KBM-7 (cell line): ENCODE measurements at places on chromosomes 2 and 18.

- DNase-seq: no peak
These were observed at the start of gene ST8SIA5 for GRCh38 chr18:46756559-46757201. ST8SIA5 (minus strand) TSS chr18:46757053; CDS start chr18:46756508, 545 bp downstream.

GRCh38 chr18:48550101-48550729 is 11.4 kb downstream of the CTIF start:
- no peak for DNase-seq

DNA sequence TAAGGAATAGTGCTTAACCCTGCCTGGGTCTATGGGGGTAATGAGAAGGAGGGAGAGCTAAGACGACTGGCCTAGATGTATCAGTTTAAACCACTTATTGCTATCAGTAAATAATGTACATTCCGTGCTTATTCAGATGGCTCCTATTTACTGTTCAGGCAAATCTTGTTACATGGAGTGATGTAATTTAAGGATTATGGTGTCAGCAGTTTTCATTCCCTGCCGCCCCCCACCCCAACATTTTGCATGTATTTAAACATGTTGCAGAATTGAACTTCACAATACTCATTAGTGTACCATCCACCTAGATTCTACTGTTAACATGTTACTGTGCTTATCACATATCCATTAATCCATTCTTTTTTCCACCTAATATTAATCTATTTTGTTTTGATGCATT is 11.7 kb downstream of the AGPS start:
- DNase-seq: no peak

GRCh38 chr2:8022908-8023640 is 658.8 kb upstream of the ID2 start:
- DNase-seq: peak; percentile 75

GRCh38 chr2:26742048-26742770 is 21.9 kb upstream of the SLC35F6 start:
- no peak for DNase-seq

DNA sequence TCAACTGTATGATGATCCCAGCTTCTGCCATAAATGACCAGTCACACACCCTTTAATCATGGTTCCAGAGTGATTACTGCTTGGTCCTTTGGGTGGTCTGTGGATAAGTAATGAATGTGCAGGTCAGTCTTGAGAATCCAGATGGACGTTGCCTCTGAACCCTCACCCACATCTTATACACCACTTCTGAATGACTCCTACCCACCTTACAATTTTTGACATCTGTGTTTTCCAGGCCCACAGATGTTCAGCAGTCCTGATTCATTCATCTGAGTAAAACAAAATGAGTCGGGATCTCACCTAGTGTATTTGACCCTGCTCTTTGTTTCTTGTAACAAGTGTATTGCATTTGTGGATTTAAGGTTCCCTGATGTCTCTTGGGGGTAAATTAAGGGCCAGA is 194.1 kb upstream of the CCDC68 start:
- no peak for DNase-seq

- no peak for DNase-seq
These were observed 66.9 kb downstream of the CIB4 start for GRCh38 chr2:26574066-26574899.

DNA sequence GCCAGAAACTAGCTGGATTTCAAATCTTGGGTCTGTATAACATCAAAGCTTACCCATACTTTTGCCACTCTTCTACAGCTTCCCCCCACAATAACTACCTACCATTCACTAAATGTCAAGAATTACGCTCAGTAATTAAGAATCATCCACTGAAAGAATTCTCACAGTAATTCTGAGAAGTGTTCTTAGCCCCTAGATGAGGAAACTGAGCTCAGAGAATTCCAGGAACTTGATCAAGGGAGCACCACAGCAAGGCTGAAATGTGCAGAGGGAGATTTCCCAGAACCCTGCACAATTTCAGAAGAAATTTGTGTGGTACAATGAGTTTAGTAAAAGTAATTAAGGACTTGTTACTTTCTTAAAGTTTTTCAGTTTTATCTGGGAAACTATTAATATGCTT is 194.5 kb upstream of the STK17B start:
- peak; percentile 39 for DNase-seq

GRCh38 chr2:155810411-155810810 is 522.1 kb downstream of the NR4A2 start:
- DNase-seq: no peak

GRCh38 chr2:222652491-222653255 is 3.2 kb downstream of the FARSB start:
- peak; percentile 18 for DNase-seq

DNA sequence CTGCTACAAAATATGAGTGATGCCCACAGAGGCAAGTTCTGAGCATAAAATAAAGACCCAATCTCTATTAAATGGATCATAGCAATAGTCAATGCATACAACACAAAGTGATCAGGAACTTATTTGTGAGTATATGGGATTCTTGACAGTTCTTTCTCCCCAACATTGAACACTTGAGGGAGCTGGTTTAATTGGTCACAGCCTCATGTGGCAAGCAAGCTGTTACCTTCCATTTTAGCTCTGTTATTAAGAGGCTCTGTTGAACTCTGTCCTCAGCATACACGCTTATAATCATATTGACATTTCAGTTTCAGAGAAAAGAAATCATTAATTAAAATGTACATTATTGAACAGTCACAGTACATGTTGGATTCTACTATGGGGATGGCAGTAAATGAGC is 37.6 kb upstream of the PAX3 start:
- no peak for DNase-seq

GRCh38 chr2:197075281-197075680 is 148.8 kb upstream of the PGAP1 start:
- DNase-seq: no peak

GRCh38 chr18:45303026-45303425 is 312.2 kb upstream of the SLC14A2 start:
- no peak for DNase-seq

GRCh38 chr2:128379021-128380015 is 60.6 kb upstream of the HS6ST1 start:
- no peak for DNase-seq

DNA sequence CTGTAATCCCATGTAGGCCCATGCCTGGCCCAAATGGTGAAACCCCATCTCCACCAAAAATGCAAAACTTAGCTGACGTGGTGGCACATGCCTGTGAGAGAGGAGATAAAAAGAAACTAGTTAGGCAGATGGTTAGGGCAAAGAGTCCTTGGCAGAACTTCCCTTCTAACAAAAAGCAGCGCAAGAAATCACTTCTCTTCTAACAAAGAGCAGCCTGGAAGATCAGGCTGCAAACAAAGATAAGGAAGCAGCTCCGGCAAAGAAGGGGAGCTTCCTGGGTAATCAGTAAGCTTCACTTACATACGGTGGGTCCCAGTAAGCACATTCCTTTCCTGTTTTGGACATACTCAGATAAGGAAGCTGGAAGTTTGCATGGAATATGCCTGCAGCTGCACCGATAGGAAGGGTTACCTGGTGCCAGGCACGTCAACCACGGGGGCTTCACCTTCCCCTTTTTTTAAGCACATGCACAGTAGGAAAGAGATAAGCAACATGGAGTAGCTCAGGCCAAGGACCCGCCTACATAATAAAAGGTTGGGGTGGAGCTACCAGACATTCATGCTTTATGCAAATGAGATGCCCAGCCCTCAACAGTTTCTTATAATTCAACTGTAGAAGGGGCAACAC is 61.0 kb upstream of the SLC25A52 start:
- peak; percentile 38 for DNase-seq

DNA sequence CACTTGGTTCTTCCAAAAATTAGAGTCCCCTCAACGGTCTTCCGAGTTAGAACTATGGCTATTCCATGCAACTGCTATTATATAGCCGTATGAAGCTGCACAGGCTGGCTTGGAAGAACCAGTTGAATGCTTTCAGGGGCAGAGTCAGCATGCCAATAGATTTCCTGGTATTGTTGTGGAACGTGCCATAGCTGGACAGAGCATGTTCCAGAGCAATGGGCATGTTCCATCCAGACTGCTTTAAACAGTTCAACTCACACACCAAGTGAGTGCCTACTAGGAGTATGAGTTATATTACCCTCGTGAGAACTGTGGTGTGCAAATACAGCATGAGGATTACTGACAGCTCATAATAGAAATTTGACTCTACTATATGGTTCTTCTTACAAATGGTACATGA is 682.0 kb downstream of the SATB2 start:
- no peak for DNase-seq

- no peak for DNase-seq
These were observed 8.4 kb downstream of the SCLY start for GRCh38 chr2:238069021-238069709.

GRCh38 chr2:207612714-207613113 is 12.5 kb downstream of the METTL21A start:
- DNase-seq: no peak

DNA sequence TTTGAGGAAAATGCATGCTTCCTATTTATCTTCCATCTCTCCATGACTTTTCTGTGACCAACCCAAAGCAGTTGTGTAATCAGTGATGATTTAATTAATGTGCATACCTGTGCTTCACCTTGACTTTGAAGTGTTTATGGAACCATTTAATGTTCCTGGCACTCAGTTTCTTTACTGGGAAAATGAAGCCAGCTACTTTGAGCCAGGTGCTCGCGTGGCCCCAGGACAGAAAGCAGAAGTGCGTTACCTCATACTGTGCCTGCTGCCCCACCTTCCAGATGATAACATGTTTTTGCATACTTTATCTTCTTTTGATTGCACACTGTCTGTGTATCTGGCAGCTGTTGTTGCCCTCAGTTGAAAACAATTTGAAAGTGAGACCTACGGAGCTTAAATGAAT is 61.3 kb downstream of the PMAIP1 start:
- no peak for DNase-seq

DNA sequence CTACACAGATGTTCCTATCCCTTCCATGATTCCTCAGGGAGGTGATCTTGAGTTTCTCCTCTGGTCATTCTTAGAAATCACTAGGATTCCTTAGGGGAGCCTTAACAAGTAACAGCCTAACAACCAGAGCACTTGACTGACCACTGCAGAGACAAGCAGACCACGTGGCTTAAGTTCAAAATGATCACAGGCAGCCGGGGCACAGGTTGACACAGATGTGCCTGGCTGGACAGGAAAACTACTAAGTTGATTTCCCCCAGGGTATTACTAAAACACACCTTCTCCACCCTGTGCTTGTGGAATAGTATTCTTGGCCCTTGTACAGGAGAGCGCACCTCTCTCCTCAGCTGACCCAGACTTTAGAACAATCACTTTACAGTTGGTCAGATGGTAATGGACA is 29.9 kb downstream of the ST3GAL5 start:
- DNase-seq: no peak

DNA sequence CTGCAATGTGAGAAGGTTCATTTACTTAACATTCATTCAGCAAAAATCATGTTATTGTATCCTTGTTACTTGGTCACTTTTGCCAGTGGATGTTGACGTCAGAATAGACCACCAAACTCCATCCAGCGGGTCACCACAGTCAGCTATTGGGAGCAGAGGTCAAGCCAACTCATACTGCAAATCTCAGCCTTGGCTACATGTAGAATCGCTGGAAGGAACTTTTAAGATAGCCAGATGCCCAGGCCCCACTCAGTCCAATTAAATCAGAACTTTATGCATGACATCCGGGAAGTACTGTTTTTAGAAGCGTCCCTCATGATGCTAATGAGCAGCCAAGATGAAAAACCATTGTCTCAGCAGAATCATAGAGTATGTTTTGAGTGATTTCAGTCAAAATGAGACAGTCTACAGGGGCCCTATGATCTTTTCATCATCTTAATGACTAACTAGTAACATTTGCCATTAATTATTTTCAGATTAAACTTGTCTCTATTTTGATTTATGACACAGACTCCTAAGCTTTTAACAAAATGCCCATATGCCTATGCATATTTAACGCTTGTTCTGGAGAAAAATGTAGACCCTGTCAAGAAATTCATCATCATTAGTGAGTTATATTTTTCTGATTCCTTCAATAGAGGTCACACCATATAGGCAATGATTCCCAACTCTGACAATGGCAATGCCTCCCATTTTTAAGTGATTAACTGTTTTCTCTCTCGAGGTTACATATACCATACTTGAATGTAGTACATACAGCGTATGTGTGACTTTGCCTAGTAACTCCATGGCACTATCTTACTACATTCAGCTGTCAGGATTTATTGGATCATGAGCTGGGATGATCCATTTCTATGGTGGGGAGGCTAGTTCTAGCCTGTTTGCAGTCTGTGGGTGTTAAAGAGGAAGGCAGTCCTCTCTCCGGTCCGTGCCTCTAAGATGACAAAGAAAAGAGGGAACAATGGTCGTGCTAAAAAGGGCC is 63.7 kb upstream of the CCBE1 start:
- DNase-seq: no peak

GRCh38 chr2:231613331-231613662 is 20.6 kb downstream of the TEX44 start:
- no peak for DNase-seq

GRCh38 chr18:24138789-24139616 is at the start of gene CABYR:
CABYR (plus strand) TSS chr18:24139062; CDS start chr18:24143115, 4,053 bp downstream.
- peak; percentile 33 for DNase-seq

DNA sequence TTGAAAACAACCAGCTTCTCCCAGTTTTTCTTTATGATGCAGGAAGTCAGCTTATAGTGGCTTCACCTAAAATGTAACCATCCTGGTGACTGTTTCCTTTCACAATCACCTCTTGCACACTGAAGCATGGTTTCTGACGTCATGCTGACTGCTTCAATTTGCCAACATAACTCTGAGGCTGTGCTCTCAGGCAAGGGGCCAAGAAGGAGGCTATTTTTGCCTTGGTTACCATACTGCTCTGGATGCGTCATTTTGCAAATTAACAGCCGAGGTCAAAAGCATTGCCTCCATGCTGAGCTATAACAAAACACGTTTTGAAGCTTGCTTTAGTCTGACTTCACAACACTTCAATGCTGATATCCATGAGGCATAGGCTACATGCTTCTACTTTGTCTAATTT is 397.8 kb downstream of the METTL4 start:
- DNase-seq: no peak

DNA sequence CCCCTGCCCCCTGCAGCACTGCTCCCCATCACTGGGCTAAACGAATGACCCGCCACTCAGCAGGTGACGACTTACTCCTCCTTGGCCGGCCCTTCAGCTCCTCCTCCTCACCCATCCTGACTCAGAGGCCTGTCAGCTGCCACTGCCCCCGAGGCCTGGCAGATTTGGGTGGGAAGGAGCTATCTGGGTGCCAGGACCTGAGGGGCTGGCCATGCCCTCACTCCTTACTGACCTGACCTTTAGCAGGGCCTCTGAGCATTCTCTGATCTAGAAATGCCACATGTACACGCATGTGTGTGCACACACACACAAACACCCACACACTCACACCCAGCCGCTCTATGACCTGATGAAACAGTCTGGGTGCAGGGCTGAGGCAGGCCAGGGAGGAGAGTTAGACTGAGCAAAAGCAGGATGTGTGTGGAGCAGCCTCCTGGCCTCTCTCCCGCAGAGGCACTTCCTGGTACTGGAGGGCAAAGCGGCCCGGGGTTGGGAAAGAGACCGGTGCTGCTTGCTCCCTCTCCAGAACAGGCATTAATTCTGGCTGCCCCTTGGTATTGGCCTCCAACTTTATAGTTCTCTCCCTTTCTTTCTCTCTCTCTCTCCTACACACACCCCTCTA is 68.0 kb downstream of the ZFP36L2 start:
- DNase-seq: peak; percentile 72

GRCh38 chr2:8002765-8003393 is 679.0 kb upstream of the ID2 start:
- DNase-seq: no peak

- no peak for DNase-seq
These were observed 105.7 kb downstream of the KYNU start for GRCh38 chr2:142983174-142983573.
